Breast epithelium (tissue), 4 donors: ENCODE measurements at places on chromosomes 6 and 20.

- H3K4me1 ChIP-seq, result no peaks in the 10 kb centered on the region
- no peaks in the 10 kb centered on the region for H3K27me3 ChIP-seq
- DNase-seq, result no peak
- no peak overlapping the region for H3K27ac ChIP-seq
- no peak overlapping the region for H3K4me3 ChIP-seq
These were observed 150.0 kb upstream of the CST7 start for GRCh38 chr20:24798930-24799705.

DNA sequence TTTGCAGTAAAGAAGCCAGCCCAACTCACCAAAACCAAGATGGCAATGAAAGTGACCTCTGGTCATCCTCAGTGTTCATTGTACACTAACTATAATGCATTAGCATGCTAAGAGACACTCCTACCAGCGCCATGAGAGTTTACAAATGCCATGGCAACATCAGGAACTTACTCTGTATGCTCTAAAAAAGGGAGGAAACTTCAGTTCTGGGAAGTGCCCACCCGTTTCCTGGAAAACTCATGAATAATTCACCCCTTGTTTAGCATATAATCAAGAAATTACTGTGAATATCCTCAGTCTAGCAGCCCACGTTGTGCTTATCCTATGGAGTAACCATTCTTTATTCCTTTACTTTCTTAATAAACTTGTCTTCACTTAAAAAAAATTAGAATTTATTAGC is 19.4 kb upstream of the TRERF1 start:
- no peak overlapping the region for H3K4me3 ChIP-seq
- no peaks in the 10 kb centered on the region for H3K36me3 ChIP-seq
- DNase-seq, result no peak
- H3K4me1 ChIP-seq, result no peaks in the 10 kb centered on the region
- H3K27ac ChIP-seq, result no peak overlapping the region
- no peaks in the 10 kb centered on the region for H3K27me3 ChIP-seq

DNA sequence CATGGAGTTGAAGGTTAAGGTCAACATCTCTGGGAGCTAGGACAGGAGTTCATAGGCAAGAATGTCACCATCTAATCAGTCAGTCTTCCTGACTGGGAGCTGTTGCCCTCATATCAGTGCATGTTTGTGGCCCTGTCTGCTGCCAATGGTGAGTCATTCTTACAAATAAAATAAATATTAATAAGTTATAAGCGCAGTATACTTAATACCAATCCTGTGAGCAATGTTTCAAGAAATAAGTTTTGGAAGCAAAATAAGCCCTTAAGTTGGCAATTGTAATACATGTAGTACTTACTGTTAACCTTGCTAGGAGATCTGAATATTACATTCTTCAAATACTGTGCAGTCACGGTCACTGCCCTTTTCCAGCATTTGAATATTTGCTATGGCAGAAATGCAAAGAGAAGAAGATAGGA is 20.2 kb upstream of the MDGA1 start:
- no peaks in the 10 kb centered on the region for H3K4me1 ChIP-seq
- H3K36me3 ChIP-seq, result no peaks in the 10 kb centered on the region
- H3K4me3 ChIP-seq, result no peak overlapping the region
- DNase-seq, result no peak

DNA sequence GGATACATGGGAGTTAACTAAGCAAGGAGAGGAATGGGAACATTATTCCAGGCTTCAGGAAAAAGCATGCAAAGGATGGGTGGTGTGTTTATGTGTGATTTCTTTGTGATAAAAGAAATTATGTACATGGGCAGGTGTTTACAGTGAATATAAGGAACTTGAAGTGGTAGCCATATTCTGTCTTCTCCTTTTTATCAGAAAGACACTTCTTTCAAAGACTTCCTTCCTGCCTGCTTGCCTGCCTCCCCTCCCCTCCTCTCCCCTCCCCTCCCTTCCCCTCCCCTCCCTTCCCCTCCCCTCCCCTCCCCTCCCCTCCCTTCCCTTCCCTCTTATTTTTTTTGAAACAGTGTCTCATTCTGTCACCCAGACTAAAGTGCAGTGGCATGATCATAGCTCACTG is 14.4 kb downstream of the CYB5R4 start:
- H3K4me1 ChIP-seq, result no peaks in the 10 kb centered on the region
- no peak overlapping the region for H3K27ac ChIP-seq
- no peak for DNase-seq
- H3K36me3 ChIP-seq, result no peaks in the 10 kb centered on the region

DNA sequence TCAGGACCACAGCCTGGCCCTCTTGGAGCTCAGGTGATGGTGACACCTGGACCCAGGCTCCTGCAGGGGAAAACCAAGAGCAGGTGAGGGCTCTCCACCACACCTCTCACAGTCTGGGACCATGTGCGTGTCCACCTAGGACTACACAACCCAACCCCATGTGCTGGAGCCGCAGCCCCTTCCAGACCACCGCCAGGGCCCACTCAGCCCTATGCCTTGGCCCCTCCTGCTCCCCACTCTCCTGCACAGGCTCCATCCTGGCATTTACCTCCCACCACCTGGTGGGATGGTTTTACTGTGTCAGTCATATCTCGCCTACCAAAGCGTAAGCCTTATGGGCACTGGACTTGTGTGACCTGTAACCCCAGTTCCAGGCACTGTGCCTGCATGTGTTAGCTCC is 13.1 kb upstream of the ADAM33 start:
- no peak overlapping the region for H3K4me3 ChIP-seq
- no peaks in the 10 kb centered on the region for H3K36me3 ChIP-seq
- H3K27me3 ChIP-seq, result no peaks in the 10 kb centered on the region
- H3K27ac ChIP-seq, result no peak overlapping the region

DNA sequence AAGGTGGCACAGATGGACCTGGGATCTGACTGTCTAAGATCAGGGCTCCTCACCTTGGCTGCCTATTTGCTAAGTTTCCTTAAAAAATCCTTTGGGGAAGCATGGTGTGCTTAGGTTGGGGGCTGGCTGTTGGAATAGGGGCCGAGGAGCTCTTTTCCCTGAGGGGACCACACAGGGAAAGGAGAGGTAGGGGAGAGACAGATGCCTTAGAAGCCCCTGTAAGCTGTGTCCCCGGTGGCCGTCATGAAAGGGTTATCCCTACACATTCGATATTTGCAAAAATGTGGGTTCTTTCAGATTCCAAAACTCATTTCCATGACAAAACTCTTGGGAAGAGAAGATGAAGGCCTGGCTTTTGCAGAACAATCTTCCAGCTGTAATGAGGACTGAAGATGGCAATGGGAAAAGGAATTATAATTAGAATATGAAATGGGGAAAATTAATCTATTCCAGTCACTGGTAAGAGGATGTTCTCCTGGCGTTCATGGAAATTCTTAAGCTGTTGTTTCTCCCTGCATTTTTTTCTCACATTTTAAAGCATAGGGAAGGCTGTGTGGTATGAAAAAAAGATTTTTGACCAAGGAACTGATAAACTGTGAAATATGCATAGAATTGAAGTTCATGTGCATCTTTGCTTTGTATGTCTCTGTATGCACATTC is 53.8 kb downstream of the TOX2 start:
- H3K27me3 ChIP-seq, result peaks cover 4% of the 10 kb centered on the region
- no peak for DNase-seq
- no peaks in the 10 kb centered on the region for H3K4me1 ChIP-seq
- no peak overlapping the region for H3K27ac ChIP-seq
- no peaks in the 10 kb centered on the region for H3K36me3 ChIP-seq

GRCh38 chr6:124400261-124400999 is 561.8 kb upstream of the RNF217 start:
- no peak overlapping the region for H3K4me3 ChIP-seq
- no peaks in the 10 kb centered on the region for H3K36me3 ChIP-seq
- H3K27me3 ChIP-seq, result no peaks in the 10 kb centered on the region
- no peaks in the 10 kb centered on the region for H3K4me1 ChIP-seq

GRCh38 chr6:169845426-169846285 is 94.2 kb downstream of the ERMARD start:
- H3K36me3 ChIP-seq, result no peaks in the 10 kb centered on the region
- H3K4me1 ChIP-seq, result no peaks in the 10 kb centered on the region
- no peaks in the 10 kb centered on the region for H3K27me3 ChIP-seq
- no peak overlapping the region for H3K4me3 ChIP-seq

DNA sequence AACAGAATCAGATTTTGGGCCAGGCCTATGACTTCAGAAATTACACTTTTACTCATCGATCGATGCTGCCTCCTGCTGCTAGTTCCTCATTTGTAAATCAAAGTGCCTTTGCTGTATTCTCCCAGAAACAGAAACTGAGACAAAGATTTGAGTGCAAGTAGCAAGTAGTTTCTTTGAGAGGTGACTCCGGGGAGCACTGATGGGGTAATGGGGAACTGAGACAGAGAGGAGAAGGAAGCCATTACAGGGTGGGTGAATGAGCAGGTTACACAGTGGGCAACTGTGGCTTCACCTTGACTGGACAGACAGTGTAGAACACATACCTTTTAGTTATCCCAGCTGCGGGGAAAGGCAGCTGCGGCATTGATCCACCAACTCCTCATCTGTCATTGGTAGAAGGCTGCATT is 9.7 kb upstream of the CD40 start:
- H3K4me3 ChIP-seq, result no peak overlapping the region
- H3K27ac ChIP-seq, result no peak overlapping the region
- no peaks in the 10 kb centered on the region for H3K4me1 ChIP-seq
- H3K36me3 ChIP-seq, result no peaks in the 10 kb centered on the region

- no peak overlapping the region for H3K4me3 ChIP-seq
- no peak for DNase-seq
- H3K36me3 ChIP-seq, result no peaks in the 10 kb centered on the region
These were observed 67.4 kb downstream of the GMPR start for GRCh38 chr6:16305788-16306187.

GRCh38 chr6:170446841-170447560 is 106.1 kb downstream of the PSMB1 start:
- no peak for DNase-seq
- H3K27ac ChIP-seq, result no peak overlapping the region
- H3K4me3 ChIP-seq, result no peak overlapping the region
- no peaks in the 10 kb centered on the region for H3K27me3 ChIP-seq
- no peaks in the 10 kb centered on the region for H3K36me3 ChIP-seq
- no peaks in the 10 kb centered on the region for H3K4me1 ChIP-seq

DNA sequence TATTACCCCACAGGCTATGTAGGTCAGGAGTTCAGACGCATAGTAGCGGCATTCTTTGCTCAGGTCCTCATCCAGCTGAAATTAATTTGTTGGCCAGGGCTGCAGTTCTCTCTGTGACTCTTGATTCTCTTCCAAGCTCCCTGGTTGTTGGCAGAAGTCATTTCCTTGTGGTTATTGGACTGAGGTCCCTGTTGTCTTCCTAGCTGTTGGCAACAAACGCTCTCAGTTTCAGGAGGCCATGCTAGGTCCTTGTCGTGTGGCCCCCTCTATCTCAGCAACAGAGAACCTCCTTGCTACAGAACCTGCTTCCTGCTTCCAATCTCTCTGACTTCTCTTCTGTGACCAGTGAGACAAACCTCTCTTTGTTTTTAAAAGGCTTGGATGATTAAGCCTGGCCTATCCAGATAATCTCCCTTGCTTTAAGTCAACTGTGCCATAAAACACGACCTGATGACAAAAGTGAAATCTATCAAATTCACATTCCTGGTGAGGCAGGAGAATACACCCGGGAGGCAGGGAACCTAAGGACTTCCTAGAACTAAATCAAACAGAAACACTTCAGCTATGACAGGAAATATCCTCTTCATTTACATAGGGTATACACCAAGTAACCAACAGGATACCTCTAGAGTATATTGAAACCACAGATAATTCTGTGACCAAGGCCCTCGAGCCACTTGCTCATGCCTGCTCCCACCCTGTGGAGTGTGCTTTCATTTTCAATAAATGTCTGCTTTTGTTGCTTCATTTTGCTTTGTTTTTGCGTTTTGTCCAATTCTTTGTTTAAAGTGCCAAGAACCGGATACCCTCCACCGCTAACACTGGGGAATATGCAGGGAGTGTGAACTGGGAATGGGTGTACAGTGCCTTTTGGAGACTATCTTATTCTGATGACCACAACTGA is 196.0 kb downstream of the BTBD3 start:
- H3K4me3 ChIP-seq, result no peak overlapping the region
- no peaks in the 10 kb centered on the region for H3K36me3 ChIP-seq
- peak; percentile 89 for DNase-seq
- H3K4me1 ChIP-seq, result no peaks in the 10 kb centered on the region
- H3K27ac ChIP-seq, result peak overlapping the region; percentile 83

GRCh38 chr6:163176097-163176496 is 238.4 kb upstream of the QKI start:
- no peak overlapping the region for H3K4me3 ChIP-seq
- no peak overlapping the region for H3K27ac ChIP-seq
- H3K4me1 ChIP-seq, result no peaks in the 10 kb centered on the region
- no peak for DNase-seq
- H3K27me3 ChIP-seq, result no peaks in the 10 kb centered on the region
- no peaks in the 10 kb centered on the region for H3K36me3 ChIP-seq

GRCh38 chr6:34957231-34957783 is 68.3 kb downstream of the ANKS1A start:
- no peaks in the 10 kb centered on the region for H3K36me3 ChIP-seq
- H3K27ac ChIP-seq, result no peak overlapping the region
- H3K27me3 ChIP-seq, result no peaks in the 10 kb centered on the region
- no peak overlapping the region for H3K4me3 ChIP-seq

DNA sequence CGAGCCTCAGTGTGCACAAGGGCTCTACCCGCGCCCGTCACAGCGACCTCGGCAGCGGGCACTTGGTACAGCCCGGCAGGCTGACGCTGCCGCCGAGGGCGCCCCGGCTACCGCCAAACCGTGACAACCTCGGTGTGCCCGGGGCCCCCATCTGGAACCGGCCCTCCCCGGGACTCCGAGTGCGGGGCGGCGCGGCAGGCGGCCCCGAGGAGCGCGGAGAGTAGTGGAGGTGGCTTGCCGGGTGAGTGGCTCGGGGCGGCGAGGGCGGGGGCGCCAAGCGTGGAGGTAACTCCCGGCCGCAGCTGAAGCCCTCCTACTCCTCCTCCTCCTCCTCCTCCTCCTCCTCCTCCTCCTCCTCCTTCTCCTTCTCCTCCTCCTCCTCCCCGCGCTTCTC is at the start of gene ISM1:
ISM1 (plus strand) TSS at position 371 of the 394 bp plus-strand sequence. CDS start 503 bp downstream, outside the sequence.
- H3K27me3 ChIP-seq, result peaks cover 3% of the 10 kb centered on the region
- no peaks in the 10 kb centered on the region for H3K36me3 ChIP-seq
- no peak for DNase-seq
- H3K4me1 ChIP-seq, result no peaks in the 10 kb centered on the region
- peak within 1 kb of the TSS; percentile 87 for H3K4me3 ChIP-seq

DNA sequence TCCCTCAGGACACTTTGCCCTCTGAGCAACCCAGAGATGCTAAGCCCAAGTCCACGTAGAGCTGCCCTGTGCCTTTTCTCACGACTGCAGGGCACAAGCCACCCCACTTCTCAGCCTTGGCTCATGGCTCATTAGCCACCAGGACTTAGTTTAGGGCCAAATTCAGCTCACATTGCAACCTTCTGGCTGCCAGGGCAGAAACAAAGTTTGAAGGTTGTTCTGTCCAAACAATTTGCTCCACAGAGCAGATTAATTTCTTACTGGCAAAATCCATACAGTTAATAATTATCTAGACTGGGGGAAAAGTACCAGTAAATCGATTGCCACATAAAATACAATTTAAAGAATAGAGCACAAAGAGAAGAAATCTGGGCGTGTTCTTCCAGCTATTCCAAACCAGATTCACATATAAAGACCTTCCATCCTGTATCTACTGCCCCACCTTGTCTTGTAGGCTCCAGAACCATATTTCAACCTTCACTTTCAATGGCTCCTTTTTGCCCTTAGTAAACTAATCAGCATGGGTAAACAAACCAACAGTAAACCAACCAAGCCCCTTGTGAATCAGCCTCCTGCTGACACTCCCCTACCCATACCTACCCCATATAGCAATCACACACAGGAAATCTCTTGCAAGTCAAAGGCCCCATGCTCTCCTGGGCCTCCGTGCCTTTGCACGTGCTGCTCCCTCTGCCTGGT is 101.9 kb downstream of the QRSL1 start:
- no peaks in the 10 kb centered on the region for H3K36me3 ChIP-seq
- H3K27ac ChIP-seq, result peak overlapping the region; percentile 51
- no peak overlapping the region for H3K4me3 ChIP-seq

- no peaks in the 10 kb centered on the region for H3K27me3 ChIP-seq
- no peak for DNase-seq
These were observed 26.8 kb downstream of the TBC1D20 start for GRCh38 chr20:435558-435957.
